Urinary bladder (tissue), 4 donors: ENCODE measurements at places on chromosomes 2 and 18.

DNA sequence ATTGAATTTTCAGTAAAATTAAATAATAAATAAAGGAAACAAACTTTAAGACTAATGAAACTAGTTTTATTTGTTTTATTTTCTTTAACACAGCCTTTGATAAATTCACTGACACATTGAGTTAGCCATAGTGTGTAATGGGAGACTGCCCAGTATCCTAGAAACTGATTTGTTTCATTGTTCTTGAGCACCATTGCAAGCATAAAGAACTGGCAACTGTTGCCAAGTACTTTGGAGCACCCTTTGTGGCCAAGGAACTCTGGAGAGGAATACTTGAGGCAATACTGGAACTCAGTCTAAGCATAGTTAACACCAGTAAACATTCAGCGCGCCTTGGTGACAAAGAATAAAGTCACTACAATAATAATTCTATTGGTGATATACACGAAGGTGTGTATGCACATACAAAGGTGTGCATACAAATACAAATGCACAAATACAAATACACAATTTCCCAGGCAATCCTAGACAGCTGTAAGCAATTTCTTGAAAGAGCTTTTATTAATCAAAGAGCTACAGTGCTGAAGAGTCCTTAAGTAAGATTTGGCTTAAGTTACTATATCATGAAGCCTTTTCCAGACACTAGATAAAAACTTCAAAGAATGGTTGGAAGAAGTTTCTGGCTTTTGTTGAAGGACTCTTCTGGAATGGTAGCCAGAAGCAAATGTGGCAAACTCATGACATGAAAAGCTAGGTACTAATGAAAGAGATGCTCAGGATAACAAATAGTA, 1371.2 kb downstream of the LRP1B start:
- DNase-seq: no peak

- DNase-seq: peak; percentile 29
Measured at GRCh38 chr2:220619525-220620220, 952.4 kb downstream of the EPHA4 start.

GRCh38 chr2:142642650-142643049, 234.8 kb upstream of the KYNU start:
- no peak for DNase-seq

DNA sequence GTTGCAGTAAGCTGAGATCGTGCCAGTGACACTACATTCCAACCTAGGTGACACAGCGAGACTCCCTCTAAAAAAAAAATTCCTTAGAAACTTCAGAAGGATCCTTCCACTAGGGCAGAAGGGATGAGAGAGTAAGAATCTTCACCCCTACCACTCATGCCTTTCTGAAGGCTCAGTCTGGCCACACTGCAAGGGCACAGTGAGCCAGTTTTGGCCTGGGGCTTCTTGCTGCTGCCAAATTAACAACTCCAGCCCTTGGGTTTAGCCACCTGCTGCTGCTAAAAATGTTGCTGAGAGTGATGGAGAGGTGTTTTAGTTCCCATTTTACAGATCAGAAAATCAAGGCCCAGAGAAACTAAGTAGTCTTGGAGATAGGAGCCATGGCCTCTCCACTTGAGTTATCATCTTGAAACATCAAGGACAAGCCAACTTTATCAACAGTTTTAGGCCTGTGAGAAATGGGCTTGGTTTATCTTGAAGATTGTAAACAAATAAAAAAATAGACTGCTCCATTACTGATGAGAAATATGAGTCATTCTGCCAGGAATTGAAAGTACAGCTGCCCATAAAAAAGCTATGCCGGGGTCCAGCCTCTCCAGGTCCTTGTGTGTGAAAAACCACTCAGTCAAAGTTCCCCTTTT, 31.9 kb upstream of the CASP8 start:
- no peak for DNase-seq

- no peak for DNase-seq
Measured at GRCh38 chr2:173053043-173053699, 22.5 kb upstream of the MAP3K20 start.

- no peak for DNase-seq
Measured at GRCh38 chr2:174335988-174336500, 1.3 kb downstream of the SP9 start.

DNA sequence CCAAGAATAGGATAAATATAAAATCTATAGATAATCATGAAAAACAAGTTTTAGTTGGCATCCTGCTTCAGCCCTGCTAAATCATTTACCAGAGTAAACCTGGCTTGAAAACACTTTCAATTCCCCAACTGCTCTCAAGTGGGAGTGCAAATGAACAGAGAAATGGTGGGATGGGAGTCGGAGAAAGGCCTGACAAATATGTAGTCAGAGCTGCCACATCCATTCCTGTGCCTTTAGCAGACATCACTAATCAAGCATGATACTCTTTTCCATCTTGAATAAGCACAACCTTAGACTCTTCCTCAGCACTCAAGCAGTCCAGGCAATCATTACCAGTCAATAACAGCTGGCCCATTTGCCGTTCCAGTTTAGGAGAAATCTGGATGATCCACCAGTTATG, 101.3 kb downstream of the ANKRD44 start:
- no peak for DNase-seq

- no peak for DNase-seq
Measured at GRCh38 chr2:163213661-163214081, 375.1 kb upstream of the KCNH7 start.
